ENCODE measurements at places on chromosomes 7 and 10. TPM values are rescaled to one million over a fixed set of nuclear protein-coding genes. Genes with fewer than 3 reads are reported as not detected.

Gene ADCY1
- total RNA-seq: 4.7 TPM

DNA sequence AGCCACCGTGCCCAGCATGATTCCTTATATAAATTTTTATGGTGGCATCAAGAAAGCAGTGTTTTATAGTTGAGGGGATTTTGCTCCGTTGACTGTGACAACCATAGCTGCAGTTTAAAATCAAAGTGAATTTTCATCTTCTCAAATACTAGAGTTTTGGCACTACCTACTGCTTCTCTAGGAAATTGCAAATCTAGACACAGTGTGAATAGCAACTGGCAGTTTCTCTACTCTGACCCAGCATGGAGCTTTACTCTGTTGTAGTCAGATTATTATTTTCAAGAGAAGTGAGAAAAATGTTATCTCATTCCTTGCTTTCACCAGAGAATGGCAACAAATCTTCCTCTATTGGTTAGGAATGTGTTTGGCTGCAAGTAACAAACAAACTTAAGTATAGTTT, 22.9 kb downstream of the MCM10 start:
- DNase-seq: no peak

Gene SLC13A1
- total RNA-seq: not detected

DNA sequence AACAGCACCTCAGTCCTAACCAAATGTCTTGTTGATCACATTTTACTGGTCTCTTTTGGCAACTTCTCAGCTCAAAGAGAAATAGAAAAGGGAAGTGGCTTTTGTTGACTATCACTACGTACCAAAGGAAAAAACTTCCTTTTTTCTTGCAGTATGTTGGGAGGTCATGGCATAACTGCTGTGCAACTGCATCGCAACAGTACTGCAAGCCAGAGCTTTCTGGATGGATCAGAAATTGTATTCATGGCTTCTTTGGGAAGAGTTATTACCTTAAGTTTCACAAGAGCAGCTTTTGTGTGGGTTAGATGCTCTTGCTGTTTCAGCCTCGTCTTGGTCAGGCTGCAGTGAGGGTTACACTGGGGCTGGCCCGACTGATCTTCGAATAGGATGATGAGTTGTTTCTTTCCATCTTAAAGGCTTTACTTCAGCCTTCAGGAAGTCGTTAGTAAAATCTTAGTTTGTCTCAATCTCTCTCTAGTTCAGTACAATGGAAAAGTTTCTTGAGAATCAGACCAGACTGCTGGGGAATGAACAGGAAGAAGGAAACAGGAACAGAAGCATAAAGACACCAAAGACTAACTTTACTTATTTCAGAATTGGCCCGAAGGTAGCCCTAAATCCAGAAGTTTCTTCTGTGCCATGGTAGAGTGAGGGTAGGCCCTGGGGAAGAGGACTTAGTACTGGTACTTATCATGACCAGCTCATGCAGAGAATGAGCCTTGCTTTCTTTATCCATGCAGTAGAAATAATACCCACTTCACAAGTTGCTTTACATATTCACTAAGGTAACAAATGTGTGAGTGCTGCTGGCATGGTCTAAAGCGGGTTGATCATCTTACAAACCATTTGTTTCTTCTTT, 153.6 kb downstream of the CELF2 start:
- DNase-seq: no peak

Gene NRAP
- total RNA-seq: not detected

GRCh38 chr7:137903382-137904169, 56.8 kb upstream of the DGKI start:
- DNase-seq: peak; percentile 56

Gene SRRM3
- 8.2 TPM for total RNA-seq

Gene FAM221A
- 16.9 TPM for total RNA-seq

Gene PTPRZ1
- total RNA-seq: 3.4 TPM

- no peak for DNase-seq
These were observed 55.7 kb downstream of the TPK1 start for GRCh38 chr7:144780071-144780608.

DNA sequence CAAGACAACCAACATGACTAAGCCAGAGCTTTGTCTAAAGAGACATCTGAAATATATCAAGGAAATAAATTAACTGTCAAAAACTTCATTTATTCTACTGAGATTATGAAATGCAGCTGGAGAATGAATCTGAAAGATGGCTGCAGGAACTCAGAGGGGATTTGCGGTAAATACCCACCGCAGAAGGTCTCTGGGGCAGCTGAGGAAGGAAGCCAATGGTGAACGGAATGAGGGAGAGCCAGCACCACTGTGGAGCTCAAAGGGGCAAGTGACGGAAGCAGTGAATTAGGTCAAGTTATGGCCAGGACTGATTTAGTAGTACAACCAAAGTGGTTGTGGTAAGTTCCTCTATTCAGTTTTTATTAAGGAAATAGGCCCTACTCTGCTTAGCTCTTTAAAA, 215.3 kb upstream of the GLI3 start:
- no peak for DNase-seq

Gene SPRN
- 0.50 TPM for total RNA-seq

DNA sequence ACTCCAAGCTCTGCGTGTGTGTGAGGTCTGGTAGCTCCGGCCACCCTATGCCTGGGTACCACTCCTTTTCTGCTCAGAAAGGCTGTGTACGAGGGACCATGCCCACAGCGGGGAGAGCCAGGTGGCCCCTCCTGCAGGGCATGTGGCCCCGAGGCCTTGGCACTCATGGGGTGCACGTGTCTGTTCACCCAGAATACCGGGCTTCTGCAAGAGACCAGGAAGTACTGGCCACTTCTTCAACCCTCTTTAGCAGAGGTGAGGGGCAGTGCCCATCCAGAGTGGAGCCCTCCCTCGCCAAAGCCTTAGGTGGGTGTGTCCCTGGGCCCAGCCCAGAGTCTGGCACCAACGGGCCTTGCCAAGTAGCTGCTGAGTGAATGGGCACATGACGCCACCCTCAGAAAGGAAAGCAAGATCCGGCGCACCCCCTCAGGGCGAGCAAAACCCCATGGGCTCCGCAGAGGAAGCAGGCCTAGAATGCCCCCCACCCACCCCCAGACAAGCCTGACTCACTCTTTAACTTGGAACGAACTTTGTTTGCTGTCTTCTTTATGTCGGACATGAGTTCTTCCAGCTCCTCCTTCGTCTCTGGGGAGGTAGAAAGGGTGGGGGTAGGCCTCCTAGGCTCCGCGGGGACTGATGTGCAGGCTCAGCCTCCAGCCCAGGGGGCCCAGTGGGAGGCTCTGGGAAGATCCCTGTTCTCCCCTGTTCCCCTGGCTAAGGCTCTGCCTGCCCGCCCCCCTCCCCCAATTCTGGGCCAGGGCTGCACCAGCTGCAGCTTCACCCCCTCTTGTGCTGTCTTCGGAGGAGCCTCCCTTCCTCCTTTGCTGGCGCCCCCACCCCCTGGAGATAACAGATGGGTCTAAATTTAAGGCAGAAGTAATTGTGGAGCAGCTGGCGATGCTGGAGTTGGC, 14.6 kb downstream of the STX1A start:
- no peak for DNase-seq

DNA sequence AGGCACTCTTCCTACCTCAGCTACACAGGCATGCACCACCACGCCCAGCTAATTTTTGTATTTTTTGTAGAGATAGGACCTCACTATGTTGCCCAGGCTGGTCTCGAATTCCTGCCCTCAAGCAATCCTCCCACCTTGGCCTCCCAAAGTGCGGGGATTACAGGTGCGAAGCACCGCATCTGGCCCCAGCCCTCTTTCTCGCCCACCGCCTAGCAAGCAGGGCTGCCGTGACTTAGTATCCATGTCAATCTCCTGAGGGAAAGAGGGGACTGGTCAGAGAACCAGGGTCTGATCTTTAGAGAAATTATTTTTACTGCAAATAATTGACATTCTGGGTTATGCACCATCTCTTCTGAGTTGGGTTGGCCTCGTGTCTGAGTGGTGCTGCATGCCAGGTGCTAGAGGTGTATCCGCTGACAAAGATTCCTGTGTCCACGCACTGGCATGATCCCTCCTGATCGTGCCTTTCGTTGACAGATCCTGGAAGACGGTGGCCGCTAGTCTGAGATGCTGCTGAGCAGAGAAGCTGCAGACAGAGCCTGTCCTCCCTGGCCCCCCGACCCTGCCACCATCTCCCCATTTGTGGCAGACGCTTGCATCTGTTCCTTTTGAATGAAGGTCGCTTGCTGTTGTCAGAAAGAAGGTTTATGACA, 22.7 kb downstream of the WIPI2 start:
- DNase-seq: no peak

DNA sequence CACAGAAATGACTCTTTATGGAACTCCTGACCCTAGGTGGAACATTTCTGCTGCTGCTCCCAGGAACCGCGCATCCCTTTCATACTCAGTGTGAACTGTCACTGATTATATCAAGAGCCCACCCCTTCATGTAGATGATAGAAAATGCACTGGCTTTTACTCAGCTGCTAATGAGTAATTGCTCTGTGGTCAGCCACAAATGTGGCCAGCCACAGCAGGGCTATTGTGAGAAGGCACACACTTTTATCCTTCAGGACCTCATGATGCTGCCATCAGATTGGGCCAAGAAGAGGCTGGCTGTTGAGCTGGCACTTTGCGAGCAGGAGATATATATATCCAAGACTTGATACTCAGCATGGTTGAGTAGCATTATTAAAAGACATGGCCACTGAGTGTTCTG, 124.7 kb downstream of the CFAP58 start:
- no peak for DNase-seq

GRCh38 chr10:18886102-18886501, 162.5 kb upstream of the MALRD1 start:
- DNase-seq: no peak

Gene ABCC2
- 0.87 TPM for total RNA-seq

DNA sequence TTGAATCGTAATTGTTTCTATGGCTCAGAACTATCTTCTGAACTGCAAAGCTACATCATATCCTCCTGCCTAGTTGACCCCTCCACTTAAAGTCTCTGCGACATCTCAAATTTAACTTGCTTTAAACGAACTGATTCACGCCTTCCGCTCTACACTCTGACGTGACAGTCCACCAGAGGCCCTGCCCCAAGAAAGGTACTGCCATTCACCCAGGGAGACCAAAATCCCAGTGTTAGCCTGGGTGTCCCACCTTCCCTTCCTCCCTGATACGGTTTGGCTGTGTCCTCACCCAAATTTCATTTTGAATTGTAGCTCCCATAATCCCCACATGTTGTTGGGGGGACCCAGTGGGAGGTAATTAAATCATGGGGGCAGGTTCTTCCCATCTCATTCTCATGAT, 90.8 kb downstream of the CPXM2 start:
- DNase-seq: no peak

DNA sequence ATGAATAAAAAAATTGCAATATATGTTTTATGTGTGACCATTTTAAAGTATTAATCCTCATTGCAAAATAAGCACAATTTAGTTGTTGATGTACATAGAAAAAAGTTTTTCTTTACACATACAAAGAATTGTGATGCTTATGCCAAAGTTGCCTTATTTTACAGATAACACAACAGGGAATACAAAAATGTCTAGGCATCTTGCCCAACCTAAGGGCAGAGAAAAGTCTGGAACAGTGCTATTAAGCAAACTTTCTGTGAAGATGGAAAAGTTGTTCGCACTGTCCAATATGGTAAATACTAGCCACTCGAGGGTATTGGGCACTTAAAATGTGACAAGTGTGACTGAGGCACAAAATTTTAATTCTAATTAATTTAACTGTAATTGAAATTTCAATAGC, 190.2 kb upstream of the HGF start:
- DNase-seq: no peak

All from mesothelial cell of epicardium (in vitro differentiated cells).